ENCODE measurements at places on chromosomes 11 and 22.

DNA sequence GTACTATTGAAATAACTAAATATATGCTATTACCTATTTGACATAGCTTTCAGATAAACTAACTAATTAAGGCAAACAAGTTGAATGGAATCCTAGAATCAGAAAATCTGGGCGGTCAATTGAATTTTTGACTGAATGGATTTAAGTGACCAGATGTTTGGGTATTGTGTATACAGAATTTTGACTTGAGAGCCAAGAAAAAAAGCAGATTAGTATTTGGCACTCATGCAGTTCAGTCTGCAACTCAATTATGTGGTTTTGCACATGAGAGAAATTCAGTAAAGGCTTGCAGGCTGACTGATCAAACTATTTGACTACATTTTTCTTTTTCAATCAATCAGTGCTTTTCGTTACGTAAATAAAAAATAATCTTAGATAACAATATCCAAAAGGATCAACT, 254.8 kb downstream of the GUCY1A2 start:
- DNase-seq, result no peak

DNA sequence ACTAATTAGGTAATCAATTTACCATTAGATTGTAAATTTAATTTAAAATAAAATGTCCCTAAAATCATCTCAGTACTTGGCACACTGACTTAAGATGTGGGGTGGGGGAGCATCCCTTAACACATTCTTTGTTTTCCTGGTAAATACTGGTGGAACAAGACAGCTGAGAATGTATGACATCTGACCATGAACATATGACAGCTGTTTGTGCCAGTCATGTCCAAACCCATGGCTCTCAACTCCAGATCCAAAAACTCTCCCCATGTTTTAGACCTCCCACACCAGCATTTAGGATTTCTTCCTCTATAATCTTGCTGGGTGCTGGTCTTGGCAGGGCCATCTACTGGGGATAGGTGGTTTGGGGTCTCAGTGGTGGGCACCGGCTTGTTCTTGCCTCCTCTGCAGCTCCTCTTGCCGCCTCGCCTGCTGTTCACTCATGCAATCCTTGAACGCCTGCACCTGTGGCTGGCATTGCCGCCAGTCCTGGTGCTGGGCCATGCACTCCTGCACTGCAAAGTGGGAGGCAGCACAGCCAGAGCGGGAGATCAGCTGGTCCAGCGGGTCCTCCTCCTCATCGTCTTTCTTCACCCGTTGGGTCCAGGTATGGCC, 3.8 kb downstream of the COA4 start:
- DNase-seq, result no peak

DNA sequence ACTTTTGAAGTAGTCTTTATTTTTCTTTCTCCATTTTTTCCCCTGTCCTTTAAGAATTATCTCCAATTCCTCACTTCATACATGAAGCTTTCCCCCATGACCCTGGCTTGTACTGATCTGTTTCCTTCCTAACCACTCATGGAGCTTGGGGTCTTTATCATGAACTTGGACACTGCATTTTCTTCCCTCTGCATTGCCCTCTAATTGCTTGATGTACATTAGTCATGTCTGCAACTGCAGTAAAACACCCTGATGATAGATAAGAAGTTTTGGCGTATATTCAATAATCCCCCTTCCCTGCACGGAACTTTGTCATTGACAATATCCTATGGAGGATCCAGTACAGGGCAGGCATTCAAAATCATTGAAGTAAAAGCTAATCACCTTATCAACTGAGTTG, 3.4 kb downstream of the HEPHL1 start:
- DNase-seq, result no peak

- peak; percentile 8 for DNase-seq
These were observed 465 bp downstream of the MAPK1 start for GRCh38 chr22:21866833-21867527.

DNA sequence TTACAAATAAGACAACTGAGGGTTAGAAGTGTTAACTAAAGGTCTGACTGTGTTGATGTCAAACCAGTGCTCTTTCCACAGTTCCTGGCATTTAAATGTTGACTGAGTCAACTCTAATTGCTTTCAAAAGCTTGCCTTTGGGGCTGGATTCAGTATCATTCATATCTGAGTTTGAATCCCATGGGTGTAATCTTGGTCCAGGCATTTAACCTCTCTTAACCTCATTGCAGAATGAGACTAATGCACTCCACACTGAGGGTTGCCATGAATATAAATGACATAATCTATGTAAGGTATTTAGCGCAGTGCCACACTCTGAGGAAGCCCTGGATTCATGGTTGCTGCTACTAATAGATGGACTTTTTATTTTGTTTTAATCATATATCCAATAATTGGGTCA, 274.3 kb downstream of the DDX10 start:
- DNase-seq, result no peak

GRCh38 chr11:92224054-92224406, 588 bp upstream of the FAT3 start:
- no peak for DNase-seq

DNA sequence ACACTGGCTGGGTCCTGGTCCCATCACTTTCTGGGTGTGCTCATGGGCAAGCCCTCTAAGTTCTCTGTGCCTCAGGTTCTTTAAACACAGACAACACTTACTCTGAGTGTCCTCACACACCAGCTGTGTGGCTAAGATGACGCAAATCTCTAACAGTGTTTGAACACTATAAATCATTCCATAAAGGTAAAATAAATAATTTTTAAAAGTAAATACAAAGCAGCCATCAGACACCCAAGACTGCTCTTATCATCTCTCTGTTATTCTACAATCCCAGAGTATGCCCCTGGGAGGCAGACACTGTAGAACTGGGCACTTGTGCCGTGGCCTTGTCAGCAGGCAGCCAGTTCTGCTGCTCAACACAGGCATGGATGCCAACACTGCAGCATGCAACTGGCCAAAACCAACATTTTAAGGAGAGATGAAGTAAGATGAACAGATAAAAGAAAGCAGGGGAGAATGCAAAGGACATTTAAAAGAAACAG, 56.8 kb downstream of the RPL27A start:
- no peak for DNase-seq

GRCh38 chr11:33910296-33910957, 18.6 kb upstream of the LMO2 start:
- DNase-seq, result no peak

Measured in stimulated activated naive B cell treated with anti-CD40 and anti-IgM and Interleukin-4, amounts not matched to agents 10 μg/mL and 1 μg/mL and 100 μg/mL, for 72 hours (primary cell).